Neural progenitor cell (in vitro differentiated cells): ENCODE measurements at places on chromosomes 6 and 20. TPM values are rescaled to one million over a fixed set of nuclear protein-coding genes. Genes with fewer than 3 reads are reported as not detected.

The ISM1 gene
- 0.06 TPM in 1 of 2 replicates, not detected in the other for total RNA-seq

The BCAS1 gene
- not detected in 2 replicates for total RNA-seq

The MAS1L gene
- not detected in 2 replicates for total RNA-seq

The IP6K3 gene
- 2.9 and 4.6 TPM in 2 replicates for total RNA-seq

The GSTA2 gene
- total RNA-seq = not detected in 2 replicates

The NAA20 gene
- 23.2 and 39.9 TPM in 2 replicates for total RNA-seq

The TRIM10 gene
- not detected in 2 replicates for total RNA-seq

The DEFB128 gene
- not detected in 2 replicates for total RNA-seq

The DUSP15 gene
- total RNA-seq = 0.45 and 1.1 TPM in 2 replicates

The HSPA12B gene
- 0.15 and 0.71 TPM in 2 replicates for total RNA-seq

The PLA2G7 gene
- 1.1 and 1.8 TPM in 2 replicates for total RNA-seq

The SLPI gene
- total RNA-seq = not detected in 2 replicates

The MACROD2 gene
- 11.9 and 12.1 TPM in 2 replicates for total RNA-seq

The KCNK17 gene
- 0.87 TPM in 1 of 2 replicates, not detected in the other for total RNA-seq

The EPPIN gene
- not detected in 2 replicates for total RNA-seq

The MICB gene
- total RNA-seq = 8.1 and 9.1 TPM in 2 replicates

DNA sequence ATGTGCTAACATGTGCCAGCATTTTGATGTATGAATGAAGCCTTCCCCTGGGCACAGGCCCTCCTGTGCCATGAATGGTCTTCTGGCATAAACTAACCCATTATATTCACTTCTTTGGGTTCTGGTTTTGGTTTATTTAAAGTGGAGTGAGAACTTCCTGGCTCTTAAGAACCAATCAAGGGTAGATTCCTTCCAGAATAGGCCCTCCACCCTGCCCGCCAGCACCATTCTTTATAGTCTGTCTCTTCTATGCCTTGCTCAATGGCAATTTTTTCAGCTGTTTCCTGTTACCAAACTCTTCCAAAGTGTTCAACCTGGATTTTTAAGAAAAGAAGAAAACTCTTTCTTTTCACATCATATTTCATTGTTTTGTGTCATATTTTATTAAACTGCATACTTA, 44.1 kb downstream of the VEGFA start:
- DNase-seq = no peak

DNA sequence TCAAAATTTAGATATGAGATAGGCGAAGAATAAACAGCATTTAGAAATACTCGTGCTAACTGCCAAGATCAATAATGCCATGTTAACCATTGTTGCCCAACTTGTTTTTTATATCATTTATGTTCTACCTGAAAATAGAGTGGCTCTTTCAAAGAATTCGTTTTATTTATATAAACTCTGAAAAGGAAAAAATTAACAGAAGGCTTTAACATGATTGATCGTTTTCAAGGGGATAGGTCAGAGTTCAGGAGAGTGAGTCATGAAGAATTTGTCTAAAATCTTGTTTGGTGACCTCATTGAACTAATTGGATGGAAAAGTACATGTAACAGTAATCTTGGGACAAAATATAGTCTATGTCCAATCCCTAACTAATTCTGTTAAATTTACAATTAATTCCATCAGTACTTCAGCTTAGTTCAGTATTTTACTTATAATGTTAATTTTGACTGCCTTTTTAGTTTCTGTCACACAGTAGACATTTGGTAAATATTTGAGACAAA, 11.1 kb upstream of the ELOVL2 start:
- DNase-seq = no peak

GRCh38 chr20:53116733-53117132, 144.6 kb downstream of the TSHZ2 start:
- no peak for DNase-seq

- DNase-seq = no peak
Observed at GRCh38 chr6:166615059-166615770, 11.8 kb downstream of the RPS6KA2 start.

GRCh38 chr6:14121936-14122344, 4.4 kb downstream of the CD83 start:
- DNase-seq = no peak

DNA sequence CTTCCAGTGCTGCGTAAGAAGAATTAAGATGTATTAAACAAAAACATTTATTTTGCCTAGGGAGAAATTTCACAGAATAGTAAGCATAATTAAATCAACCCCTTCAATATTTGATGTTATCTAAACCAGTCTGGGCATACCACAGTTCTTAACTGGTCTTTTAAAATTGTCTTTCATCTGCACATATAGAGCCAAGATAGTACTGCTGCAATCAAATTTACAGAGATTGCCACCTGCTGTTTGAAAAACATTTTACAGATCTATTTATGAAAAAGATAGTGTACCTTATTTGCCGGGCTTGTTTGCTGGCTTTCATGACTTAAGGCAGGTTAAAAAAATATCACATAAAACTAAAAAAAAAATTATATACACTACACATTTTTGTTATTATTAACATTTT, 323.2 kb downstream of the ADGRB3 start:
- DNase-seq = no peak

- DNase-seq = no peak
Observed at GRCh38 chr6:37798436-37799262, 20.9 kb upstream of the ZFAND3 start.

DNA sequence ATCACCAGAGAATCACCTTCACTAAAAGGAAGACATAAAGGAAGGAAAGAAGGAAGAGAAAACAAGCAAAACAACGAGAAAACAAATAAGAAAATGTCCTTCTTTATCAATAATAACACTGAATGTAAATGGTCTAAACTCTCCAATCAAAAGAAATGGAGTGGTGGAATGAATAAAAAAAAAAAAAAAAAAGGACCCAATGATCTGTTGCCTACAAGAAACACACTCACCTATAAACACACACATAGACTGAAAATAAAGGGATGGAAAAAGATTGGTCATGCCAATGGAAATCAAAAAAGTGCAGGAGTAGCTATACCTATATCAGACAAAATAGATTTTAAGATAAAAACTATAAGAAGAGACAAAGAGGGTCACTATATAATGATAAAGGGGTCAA, 30.2 kb upstream of the HLA-E start:
- no peak for DNase-seq

DNA sequence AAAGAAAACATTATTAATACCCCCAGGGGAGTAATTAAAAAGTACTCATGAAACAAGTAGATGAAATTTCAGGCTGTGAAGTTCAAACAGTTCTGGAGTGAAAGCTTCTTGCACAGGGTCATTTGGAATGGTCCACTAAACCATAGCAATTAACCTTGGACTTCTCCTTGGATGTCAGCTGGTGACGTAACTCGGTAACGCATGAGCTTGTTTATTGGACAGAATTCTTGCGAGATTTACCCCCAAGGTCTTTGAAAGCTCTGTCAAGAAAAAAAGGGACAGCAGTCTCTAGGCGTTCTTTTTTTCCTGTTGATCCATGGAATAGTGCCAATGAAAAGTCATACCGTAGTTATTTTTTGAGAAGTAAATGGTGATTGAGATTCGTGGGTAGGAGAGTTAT, 2.2 kb downstream of the CD83 start:
- no peak for DNase-seq

GRCh38 chr6:105675715-105676397, 273.0 kb upstream of the PREP start:
- peak; percentile 8 for DNase-seq

DNA sequence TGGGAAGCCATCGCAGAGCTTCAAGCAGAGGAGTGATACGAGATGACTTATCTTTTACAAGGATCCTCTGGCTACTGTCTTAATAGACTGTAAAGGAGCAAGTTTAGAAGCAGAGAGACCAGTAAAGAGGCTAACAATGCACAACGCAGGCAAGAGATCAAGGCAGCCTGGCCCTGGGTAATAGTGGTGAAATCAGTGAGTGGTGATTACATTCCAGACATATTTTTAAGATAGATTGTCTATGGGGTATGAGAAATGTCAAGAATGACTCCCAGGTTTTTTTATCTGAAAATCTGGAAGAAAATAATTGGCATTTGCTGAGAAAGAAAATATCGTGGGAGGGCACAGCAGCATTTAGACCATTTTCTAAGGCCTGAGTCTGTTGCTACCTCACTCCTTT, 213.6 kb upstream of the HTR1E start:
- DNase-seq = no peak

- no peak for DNase-seq
Observed at GRCh38 chr6:568085-568484, 88.8 kb downstream of the HUS1B start.

- DNase-seq = no peak
Observed at GRCh38 chr6:81169166-81169565, 583.3 kb downstream of the TENT5A start.

DNA sequence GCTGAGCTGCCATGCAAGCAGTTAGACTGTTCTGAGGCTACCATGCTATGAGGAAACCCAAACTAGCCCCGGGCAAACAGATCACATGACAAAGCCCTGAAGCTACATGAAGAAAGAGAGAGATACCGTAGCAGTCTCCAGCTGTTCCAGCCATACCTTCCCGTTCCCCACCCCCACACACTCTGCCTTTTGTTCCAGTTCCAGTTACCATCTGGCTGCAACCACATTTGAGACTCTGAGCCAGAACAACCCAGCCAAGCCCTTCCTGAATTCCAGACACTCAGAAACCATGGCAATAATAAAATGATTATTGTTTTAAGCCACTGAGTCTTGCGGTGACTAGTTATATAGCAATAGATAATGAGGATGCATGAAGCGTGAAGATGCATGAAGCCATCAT, 28.3 kb downstream of the RIN2 start:
- peak; percentile 44 for DNase-seq

DNA sequence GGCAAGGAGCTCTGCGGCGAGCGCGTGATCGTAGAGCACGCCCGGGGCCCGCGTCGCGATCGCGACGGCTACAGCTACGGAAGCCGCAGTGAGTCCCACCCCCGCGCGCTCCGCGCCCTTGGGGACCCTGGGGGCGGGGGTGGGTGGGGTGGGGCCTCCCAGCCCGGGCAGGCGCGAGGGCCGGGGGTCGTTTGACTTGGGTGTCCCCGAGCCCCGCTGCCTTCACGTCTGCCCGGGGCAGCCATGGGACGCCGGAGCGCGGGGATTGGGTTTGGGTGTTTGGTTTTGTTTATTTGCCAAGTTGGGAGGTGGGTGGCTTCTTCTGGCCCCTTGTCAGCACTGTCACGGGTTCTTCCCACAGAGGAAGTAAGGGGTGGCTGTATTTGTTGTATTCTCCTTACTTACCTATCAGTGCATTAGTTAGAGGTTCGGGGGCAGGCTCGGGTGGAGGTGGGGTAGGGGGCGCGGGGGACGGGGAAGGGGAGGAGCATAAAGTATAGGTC, 777 bp downstream of the SRSF6 start:
- no peak for DNase-seq

DNA sequence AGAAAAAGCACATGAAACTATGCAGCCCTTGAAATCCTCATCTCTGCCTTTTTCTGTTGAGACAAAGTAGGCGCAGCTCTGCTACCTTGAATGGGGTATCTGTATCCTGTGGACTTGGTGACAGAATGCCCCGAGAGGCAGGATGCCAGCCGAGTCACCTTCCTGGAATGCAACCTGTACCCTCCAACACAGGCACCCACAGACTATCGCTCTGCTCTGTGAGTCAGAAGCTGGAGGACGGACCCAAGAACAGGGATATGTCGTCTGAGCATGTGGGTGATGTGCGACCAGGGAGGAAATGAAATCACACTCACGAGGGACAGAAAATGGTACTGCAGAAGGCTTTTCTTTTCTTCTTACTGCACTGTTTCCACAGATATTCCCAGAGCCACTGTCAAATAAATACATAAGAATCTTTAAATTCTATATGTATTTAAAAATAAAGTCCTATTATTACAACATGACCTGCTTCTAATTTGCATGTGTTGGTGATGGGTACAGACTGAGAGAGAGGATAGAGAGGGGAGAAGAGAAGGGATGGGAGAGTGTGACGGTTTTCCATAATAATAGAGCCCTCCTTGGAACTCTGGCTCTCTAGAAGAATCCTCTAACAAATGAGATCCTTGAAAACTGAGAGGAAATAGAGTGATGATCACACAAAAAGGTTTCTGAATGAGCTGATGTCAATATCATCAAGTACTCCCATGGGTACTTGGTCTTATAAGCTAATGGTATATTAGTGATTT, 308.1 kb downstream of the FOXC1 start:
- no peak for DNase-seq

DNA sequence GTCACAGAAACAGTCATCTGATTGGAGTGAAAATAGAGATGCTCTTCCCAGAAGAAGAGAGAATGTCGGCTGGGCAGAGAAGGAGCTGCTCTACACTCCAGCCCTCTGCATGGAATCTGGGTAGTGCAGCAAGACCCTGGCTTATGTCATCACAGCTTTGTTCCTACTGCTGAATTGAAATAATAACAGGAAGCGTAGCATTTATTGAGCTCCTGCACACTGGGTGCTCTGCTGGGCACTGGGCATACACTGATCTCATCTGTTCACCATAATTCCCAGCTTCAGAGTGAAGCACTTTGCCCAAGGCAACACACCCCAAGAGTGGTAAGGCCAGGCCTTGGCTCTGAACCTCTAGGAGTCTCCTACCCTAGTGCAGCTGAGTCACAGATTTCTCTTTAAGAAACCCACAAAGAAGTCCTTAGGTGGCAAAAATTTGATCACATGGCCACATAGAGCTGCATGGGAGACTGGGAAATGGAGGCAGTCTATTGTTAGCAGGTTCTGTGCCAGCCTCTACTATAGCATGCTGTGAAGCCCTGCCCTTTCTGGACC, 3.9 kb upstream of the SDCBP2 start:
- no peak for DNase-seq

DNA sequence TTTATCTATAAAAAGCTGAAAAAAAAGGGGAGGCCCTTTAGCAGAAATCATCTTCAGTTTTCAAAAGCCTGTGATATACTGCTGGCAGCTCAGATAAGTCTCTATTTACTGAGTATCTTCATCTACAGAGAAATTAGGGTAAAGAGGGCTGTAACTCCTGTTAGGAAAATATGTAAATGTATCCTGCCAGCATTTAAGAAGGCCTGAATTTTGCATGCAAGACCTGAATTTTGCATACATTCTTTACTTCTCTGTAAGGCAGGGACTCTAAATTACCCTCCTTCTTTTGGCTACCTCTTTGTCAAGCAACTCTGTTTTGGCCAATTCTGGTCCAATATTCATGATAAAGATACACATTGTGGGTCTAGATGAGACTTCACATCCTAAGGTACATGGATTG, 150.6 kb upstream of the SPACA1 start:
- no peak for DNase-seq
